RWPE1 (cell line): ENCODE measurements at places on chromosomes 7 and 10.

DNA sequence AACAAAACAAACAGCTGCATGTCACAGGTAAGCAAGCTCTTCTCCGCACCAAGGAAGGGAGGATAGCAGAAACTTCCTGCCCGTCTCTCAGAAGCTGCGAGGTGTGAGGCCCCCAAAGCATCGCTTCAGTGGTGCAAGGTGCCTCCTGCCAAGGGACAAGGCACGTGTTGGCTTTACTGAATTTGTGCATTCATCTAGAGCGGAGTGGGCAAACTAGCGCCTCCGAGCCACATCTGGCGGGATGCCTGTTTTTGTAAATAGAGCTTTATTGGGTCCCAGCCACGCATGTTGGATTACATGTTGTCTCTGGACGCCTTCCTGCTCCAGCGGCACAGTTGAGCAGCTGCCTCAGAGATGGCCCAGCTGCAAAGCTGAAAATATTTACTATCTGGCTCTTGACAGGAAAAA is 27.7 kb downstream of the PHYH start:
- DNase-seq, result no peak

DNA sequence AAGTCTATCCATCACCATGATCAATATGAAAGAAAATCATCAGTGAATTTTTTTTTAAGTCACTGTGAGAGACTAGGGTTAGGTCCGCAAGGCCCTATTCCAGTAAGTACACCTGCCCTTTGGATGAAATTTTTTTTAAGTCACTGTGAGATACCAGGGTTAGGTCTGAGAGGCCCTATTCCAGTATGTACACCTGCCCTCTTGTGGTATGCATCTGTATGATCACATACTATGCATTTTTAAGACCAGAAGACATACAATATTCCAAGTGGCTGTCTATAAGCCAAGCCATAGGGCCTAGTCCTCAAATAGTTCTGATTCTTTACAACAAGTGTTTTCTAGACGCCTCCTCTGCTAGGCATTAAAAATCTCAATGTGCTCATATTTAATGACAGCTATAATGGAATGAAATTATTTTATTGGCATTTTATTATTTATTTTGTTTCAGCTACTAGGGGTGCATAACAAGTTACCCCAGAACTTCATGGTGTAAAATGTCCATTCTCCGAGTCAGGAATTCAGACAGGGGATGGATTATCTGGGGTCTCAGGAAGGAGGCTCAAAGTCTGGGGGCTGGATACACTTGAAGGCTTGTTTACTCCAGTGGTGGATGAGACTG is 53.1 kb downstream of the TEX36 start:
- peak; percentile 76 for DNase-seq

DNA sequence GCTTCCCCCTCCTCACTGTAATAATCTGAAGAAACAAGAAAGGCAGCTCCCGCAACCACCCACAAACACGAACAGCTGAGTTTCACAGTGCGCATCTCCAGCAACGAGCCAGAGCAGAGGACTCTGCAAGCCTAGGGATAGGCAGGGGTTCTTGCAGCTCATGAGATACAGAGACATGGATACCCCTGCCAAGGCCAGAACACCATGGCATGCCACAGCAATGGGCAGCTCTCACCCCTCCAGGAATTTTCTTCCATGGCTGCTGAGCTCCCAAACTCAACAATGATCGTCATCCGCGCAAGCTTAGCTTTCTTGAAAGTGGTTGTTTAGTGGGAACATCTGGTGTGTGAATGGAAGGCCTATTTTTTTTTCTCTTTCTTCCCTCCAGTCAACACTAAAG is 637.3 kb downstream of the SORCS3 start:
- no peak for DNase-seq

GRCh38 chr10:15726042-15726441 is 6.3 kb upstream of the ITGA8 start:
- DNase-seq, result no peak

GRCh38 chr7:71735961-71736556 is 604.1 kb downstream of the GALNT17 start:
- peak; percentile 37 for DNase-seq
